ENCODE measurements at places on chromosomes 5 and 9.

DNA sequence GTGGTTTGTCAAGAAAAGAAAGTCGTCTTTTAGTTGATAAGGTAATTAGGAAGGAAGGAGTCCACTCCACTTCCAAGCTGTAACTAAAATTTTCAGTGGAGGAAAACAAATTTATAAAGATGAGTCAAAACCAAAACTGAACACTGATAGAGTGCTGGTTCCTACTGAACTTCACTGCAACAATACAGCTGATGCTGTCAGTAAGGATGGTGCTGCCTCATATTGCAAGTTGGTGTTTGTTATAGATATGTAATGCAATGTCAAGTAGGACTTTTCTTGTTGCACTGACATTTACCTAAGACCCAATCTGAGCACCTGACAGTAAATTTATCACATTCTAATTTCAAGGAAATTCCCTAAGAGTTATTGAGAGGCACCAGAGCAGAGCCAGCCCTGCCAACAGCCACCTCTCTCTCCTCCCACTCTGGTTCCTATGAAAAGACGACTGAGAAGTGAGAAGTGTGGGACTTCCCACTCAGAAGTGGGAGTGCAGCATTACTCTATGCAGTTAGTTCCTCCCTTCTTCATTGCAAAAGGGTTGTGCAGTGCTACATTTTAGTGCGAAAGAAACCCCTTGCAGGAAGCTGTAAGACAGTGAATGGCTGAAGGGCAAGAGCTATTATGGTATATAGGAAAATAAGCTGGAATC, 350.8 kb downstream of the NFIB start:
- DNase-seq, result no peak

- DNase-seq, result no peak
These were observed 8.8 kb downstream of the CSNK1G3 start for GRCh38 chr5:123520677-123521247.

- DNase-seq, result no peak
These were observed 130.3 kb downstream of the PAX5 start for GRCh38 chr9:36903541-36904435.

- DNase-seq, result no peak
These were observed 82.6 kb downstream of the MED27 start for GRCh38 chr9:131997076-131997475.

DNA sequence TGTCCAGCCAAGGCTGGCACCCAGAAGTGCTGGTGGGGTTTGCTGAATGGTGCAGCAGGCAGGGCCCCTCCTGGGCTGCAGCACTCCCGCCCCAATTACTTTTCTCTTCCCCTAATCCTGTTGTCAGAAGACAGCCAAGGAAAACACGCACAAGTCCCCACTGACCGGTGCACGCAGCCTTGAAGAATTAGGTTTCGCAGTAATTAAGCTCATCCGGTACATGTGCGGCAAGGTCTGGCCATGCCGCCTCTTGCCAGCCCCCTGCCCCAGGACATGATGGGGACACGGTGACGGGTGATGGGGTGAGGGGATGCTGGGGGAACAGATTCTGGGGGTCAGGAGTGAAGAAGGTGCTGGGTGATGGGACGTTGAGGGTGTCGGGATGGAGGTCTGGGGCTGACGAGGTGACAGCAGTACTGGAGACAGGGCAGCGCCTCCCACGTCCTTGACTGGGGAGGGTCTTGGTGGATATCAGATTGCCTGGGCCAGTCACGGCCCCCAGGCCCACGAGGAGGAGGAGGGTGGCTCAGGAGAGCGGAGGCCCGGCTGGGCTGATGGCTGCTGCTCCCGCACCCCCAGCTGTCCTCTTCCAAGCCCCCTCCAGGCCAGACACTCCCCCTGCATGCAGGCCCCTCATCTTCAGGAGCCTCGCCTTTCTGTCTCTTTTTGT, 34.9 kb downstream of the BARX1 start:
- DNase-seq, result no peak

DNA sequence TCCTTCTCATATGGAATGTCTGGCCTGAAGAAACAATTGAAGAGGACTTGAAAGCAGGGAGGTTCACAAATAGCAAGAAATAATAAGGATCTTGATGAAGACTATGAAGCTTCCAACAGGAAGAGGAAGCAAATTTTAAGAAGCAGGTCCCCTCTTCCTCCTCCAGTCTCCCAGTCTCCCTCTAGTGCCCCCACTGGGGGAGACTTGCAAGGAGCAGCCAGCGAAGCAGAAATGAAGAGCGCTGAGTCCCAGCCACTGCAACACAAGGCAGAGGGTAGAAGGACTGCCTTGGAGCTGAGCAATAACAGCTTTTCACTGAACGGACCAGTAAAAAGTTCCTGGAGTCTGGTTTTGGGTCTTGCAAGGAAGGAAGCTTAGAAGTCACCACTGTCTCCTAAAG, 32.6 kb upstream of the ACO1 start:
- DNase-seq, result no peak

- no peak for DNase-seq
These were observed 186.1 kb downstream of the ENC1 start for GRCh38 chr5:74454263-74455030.

DNA sequence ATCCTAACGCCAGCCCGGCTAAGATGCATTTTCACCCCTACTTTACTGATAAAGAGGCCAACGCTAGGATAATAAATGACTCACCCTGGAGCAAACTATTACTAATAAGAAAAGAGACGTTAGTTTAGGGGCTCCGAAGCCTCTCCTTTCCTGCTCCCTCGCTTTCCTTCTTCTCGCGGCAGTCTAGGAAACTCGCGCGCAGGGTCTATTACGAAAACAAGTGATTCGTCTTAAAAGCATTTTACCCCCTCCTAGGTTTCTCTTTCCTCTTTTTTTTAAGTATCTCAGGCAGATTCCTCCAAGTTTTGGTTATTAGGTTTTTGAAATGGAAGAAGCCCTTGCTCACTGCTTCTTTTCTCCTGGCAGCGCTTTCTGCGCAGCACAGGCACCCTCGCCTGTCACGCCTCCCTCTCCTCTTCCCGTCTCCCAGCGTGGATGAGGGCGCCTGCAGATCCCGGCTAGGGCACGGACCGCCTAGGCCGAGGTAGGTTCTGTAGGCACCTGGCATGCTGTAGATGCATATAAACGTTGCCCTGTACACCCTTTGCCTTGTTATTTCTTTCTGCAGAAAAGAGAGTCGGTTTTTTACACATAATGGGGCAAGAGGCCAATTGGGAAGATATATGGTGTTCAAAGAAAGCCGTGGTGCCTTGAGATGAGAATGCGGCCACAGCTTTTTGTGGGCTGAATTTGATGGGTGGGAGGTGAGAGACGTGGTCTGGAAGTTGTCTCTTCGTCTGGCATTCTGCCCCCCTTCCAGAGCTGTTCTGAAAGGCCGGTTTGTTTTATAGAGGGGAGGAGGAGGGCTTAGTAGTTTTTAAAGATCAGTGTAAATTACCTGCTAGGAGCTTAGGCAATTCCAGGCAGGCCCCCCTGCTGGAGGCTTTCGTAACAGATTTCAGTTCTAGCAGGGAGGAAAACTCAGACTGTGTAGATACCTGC, 983 bp downstream of the GCNT1 start:
- DNase-seq, result peak; percentile 84

- no peak for DNase-seq
These were observed 45.6 kb downstream of the LIX1 start for GRCh38 chr5:97096846-97097245.

DNA sequence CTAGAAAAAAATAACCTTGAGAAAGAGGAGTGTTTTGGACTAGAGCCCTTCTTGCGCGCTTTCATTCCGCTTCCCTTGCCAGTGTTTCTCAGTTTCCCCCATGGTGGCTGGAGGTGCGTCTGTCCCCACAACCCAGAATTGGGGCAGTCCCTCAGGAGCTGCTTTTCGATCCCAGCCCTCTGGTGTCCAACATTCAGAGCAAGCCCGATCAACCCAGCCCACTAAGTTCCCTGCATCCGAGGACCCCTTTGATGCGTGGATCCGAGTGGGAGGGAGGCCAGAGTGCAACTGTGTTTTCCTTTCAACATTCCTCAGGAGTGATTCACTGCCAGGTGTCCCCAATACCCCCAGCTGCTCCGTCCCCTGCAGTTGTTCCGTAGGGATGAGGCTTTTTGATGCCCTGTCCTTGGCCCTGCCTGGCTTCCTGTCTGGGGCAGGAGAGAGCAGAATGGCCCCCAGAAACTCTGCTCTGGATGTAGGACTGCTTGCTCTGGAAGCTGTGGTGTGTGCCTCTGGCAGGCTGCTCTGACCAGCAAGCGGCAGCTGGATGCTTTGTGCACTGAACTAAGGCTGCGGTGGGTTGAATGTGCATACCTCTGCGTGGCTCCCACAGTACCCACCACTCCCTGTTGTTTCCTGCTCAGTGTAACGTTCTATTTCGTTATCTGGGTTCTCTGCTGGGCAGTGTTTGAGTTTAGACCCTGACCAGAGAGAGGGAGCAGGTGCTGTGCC, 117.5 kb downstream of the BOD1 start:
- DNase-seq, result no peak

DNA sequence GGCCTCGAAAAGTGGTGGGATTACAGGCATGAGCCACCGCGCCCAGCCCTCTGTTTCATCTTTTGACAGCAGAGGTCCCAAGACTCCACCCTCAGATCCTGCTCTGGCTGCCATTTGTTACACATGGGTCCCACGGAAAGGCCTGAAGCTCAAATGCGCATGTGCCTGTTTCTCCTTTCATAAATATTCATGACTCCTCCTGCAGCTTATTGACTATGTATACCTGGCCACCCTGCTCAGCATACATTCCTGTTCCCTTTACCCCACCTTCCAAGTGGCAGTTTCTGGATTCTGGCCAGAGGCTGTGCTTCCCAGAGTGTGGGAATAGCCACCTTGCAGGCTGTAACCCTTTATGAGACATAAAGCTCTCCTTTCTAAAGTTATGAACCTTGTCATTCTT, 46.5 kb downstream of the AUH start:
- no peak for DNase-seq

GRCh38 chr9:126505697-126506346, 107.9 kb upstream of the LMX1B start:
- no peak for DNase-seq

- no peak for DNase-seq
These were observed 40.1 kb downstream of the SECISBP2 start for GRCh38 chr9:89358376-89358916.

- peak; percentile 66 for DNase-seq
These were observed 60.4 kb downstream of the EHMT1 start for GRCh38 chr9:137679249-137679648.

- no peak for DNase-seq
These were observed 19.9 kb downstream of the TNFSF8 start for GRCh38 chr9:114910541-114910940.

DNA sequence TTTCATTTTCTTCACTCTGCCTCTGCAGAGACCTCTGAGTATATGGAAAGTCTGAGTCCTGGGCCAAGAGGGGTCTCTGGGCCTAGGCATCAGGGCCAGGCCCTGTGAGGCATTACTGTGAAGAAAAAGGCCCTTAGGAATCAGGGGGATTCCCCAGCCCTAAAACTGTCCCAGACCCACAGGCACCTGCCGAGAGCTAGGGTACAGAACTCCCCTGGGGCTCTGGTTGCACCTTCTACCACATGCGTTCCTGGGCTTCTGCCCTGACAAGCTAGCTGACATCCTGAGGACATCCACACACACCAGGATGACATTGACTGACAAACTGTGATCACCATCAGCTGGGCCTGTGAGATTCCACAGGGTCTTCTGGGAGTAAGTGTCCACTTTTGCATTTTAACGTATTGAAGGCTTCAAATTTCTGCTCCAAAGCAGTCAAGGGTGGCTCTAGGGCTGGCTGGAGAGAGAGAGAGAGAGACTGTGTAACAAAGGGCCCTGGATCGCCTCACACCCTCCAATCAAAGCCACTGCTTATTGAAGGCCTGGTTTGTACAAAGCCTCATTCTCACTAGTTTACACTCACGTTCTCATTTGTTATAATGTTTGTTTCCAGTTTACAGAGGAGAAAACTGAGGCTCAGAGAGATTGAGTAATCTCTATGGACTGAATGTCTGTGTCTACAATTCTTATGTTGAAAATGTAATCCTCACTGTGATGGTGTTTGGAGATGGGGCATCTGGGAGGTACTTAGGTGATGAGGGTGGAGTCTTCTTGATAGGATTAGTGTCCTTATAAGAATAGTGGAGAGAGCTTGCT, 45.1 kb downstream of the TGFBI start:
- no peak for DNase-seq

GRCh38 chr5:73534011-73534644, 31.3 kb downstream of the ANKRA2 start:
- no peak for DNase-seq

DNA sequence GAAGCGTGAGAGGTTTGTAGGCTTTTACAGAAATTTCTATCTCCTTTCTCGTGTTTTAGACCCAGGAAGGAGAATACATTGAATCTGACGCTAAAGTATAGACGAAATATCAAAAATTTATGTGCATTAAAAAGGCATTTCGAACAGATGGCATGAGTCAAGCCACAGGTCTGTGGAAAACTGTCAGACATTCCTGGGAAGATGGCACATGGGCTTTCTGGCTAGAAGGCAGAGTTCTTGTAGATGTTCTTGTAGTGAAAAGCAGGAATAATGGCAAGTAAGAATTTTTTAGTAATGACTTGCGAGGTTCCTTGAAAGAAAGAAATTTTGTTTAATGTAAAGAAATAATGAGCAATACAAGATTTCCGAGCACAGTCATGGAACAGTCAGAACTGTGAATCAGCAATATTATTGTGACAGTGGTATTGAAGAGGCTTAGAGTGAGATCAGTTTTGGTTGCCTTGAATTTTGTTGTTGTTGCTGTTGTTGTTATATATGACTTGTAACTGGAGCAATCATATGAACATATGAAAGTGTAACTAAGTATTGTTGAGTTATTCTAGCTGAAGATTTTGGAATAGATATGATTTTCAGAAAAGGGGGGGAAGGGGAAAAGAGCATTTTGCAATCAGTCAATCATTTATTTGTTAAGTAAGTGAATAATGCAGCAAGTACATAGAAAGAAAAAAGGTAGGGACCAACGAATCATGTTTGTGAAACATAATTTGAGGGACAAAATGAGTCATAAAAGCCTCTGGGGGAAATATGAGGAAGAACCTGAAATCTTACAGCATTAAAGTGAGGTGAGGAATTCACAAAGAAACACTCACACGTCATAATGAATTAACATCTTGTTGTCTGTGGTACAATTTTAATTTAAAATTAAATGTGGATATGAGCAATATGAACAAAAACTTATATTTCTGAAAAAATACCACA, 339.0 kb upstream of the CTNND2 start:
- no peak for DNase-seq

GRCh38 chr9:21081999-21082398, 4.3 kb upstream of the IFNB1 start:
- no peak for DNase-seq

DNA sequence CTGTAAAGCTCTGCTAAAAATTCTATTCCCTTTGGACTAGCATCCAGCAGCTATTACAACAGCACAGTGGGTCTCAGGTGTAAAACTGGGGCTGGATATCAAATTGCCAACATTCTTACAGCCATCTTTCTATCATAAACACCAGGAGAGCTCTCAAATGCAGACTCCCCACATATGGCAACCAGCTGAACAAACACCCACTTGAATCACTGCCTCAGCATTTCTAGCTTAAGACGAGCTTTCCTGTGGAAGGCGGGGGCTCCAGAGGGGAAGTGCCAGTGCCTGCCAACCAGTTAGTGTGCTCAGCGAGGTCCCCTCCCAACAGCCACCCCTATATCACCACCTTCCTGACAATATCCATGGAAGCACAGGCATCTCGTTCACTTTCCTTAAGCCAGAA, 62.2 kb downstream of the IPPK start:
- no peak for DNase-seq

- DNase-seq, result no peak
These were observed 5.1 kb downstream of the POLR3G start for GRCh38 chr5:90479611-90480385.

GRCh38 chr5:94025788-94026473, 284.5 kb upstream of the POU5F2 start:
- DNase-seq, result peak; percentile 71

Measured in spleen (tissue), 13 donors.